Non-pigmented ciliary epithelial cell (primary cell): ENCODE measurements at places on chromosomes 7 and 10.

DNA sequence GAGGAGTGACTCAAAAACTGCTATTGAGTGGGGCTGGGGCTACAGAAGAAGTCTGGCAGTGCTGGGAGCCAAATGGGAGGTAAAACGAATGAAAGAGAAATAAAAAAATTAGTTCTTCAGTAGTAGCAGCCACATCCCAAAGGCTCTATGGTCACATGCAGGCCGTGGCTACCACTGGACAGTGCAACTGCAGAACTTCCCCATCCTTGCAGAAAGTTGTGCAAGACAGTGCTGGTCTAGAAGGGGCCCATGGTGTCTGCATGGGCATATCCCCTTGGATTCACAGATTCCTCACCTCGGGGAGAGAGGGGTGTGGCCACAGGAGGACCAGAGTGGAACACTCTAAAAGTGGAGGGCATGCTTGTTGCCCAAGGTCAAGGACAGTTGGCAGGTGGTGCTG lies 47.6 kb downstream of the RPS24 start:
- DNase-seq: no peak

GRCh38 chr10:75718991-75719390 lies 287.6 kb downstream of the LRMDA start:
- no peak for DNase-seq

- no peak for DNase-seq
These were observed 28.4 kb downstream of the ENTPD1 start for GRCh38 chr10:95784279-95784913.

- no peak for DNase-seq
These were observed 22.9 kb upstream of the A1CF start for GRCh38 chr10:50908366-50908765.

GRCh38 chr10:132882069-132882951 lies 60.1 kb downstream of the CFAP46 start:
- DNase-seq: no peak

GRCh38 chr7:150323682-150324372 lies 482 bp upstream of the ACTR3C start:
- DNase-seq: no peak
